Natural killer cell treated with Interleukin-12 subunit alpha and Interleukin-12 subunit beta and Interleukin-15 and Interleukin-18, amount 100 ng/mL, for 72 hours (primary cell): ENCODE measurements at places on chromosomes 13 and 19.

DNA sequence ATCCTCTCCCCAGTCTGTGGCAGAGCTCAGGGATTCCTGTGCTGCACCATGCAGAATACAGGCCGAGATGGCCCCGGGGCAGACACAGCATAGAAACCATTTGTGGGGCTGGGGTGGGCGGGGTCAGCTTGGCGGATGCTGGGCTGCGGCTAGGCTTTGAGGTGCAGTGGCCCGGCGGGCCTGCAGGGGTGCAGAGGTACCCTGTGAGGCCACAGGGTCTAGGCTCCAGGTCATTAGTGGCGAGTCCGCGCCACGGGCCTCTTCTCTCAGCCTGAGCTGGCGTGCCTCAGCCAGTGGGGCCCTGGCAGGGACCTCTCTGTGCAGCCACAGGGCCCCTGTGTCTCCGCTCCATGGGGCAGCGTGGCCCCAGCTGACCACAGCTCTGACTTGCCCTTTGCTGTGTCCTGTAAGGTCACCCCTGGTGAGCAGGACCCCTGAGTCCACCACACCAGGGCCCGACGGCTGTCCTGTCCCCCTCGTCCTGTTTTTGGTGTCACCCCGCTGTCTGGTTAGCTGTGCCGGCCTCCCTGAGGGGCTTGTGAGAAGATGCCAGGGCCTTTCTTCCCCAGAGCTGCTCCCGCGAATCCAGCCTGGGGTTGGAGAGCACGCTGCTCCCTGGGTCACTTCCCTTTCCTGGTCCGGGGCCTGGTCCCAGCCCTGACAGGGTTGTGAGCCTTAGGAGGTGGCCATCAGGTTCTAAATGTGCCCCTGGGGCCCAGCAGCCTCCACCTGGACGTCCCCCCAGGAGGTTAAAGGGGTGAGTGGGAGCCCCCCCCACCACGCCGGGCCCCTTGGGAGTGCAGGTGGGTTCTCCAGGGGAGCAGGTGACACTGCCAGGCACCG, 12.1 kb downstream of the KDM4B start:
- peak; percentile 44 for DNase-seq

GRCh38 chr19:49937750-49938381, 8.6 kb upstream of the NUP62 start:
- peak; percentile 84 for DNase-seq

DNA sequence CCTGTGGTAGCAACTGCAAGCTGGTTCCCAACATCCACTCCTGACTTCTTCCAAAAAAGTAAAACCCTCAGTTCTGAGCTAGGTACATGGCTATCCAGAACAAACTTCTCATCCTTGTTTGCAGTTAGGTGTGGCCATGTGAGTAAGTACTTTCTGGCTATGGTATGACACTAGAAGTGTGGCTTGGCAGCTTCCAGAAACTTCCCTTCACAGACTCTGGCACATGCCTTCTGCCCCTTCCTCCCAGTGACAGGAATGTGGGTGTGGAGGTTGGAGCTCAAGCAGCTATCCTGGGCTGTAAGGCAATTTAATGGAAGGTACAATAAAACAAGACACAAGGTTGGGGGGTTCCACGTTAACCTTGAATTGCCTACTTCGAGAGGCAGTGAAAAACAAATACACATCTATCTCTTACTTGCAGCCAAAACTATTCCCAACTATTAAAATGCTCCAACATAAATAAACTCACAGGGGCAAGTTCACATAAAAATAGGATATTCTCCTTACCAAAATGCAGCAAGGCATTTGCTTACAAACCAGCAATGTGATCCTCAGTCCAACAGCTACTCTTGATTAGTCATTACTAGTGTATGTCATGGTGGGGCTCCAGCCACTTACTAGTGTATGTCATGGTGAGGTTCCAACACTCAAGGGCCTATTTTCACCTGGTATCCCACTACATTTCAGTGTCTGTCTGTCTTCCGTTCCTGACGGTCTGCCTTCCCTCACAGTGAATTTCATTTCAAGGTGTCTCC, 3.1 kb downstream of the SMG9 start:
- no peak for DNase-seq

DNA sequence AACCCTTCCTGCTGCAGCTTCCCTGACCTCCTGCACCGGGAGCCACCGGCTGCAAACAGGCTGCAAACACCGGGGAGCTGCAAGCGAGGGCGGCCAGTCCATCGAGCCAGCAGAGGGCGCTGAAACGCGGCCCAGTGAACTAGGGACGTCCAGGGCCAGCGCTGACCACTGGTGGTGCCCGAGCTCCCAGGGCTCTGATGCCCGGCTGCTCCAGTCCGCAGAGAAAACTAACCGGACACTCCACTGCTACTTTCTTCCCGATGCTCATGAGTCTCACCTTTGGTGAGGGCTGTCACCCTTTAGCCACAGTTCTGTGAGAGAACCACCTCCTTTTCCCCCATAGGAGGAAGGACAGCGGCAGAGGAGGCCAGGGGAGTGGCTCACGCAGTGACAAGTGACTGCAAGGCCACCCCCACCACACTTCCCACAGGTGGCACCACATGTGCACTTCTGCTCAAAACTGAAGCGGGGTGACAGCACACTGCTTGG, 82.8 kb upstream of the MTIF3 start:
- peak; percentile 67 for DNase-seq

- no peak for DNase-seq
These were observed 30.7 kb downstream of the MIPEP start for GRCh38 chr13:23858546-23858945.

DNA sequence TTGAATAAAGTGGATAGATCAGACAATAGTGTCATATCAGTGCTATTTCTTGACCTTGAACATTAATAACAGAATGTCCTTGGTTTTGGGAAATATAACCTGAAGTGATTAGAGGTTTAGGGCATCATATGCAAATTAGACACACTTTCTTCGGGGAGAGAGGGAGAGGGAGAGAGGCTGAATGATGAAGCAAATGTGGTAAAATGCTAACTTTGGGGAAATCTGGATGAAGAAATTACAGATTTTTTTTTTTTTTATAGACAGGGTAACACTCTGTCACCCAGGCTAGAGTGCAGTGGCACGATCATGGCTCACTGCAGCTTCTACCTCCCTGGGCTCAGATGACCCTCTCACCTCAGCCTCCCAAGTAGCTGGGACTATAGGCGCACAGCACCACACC, 3.9 kb upstream of the NCR1 start:
- DNase-seq: no peak

DNA sequence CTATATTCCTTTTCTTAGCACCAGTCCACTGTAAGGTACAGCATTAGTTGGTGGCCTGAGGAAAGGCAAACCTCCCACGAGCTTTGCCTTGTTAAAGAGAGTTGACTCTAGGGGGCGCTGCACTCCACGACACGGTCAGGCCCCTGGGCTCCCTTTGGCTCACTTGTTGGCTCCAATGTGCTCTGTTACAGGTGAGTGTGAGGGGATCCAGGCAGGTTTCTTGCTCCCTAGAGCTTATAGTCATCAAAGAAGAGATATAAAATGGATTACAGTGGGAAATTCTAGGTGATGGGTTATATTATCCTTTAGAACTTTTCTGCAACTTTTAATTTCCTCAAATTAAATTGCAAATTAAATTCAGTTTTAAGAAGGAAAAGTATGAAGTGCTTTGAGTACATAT, 3.7 kb downstream of the WDR87 start:
- DNase-seq: peak; percentile 78

- DNase-seq: peak; percentile 81
These were observed 3.1 kb upstream of the TNFAIP8L1 start for GRCh38 chr19:4636151-4636717.

DNA sequence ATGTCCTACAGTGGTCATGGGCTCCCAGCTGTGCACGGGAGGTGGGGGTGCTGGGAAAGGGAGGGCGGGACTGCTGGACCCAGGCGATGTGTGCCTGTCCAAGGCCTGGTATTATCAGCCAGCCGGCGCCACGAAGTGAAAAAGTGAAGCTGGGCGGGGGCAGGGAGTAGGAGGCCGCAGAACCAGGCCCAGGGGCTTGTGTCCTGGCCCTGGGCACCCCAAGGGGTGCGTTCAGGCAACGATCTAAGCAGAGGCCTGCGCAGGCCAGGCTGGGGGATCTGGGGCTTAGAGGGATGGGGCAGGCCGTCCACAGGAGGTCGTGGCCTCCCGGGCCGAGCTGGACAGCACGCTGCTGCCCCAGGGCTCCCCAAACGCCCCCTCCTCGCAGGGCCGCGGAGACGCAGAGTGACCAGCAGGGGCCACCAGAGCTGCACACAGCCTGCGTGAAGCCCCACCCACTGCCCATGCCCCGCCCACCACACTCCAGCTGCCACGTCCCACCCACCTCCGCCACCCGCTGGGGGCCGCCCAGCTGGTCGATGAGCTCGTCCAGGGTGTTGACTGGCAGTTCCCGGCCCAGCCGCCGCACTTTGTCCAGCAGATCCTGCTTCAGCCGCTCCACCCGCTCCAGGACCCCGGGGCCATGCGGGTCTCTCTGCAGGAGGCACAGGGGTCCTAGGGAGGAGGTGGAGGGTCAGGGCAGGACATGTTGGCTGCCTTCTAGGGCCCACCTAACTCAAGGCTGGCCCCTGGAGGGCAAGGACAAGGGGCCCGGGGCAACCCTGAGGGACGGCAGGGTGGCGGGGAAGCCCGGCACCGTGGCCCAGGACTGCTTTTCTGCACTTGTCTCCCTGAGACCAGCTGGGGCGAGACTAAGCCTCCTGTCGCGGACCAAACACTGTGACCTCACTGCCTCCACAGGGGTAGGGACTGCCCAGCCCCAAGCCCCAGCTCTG, 9.5 kb downstream of the GPX4 start:
- peak; percentile 89 for DNase-seq

DNA sequence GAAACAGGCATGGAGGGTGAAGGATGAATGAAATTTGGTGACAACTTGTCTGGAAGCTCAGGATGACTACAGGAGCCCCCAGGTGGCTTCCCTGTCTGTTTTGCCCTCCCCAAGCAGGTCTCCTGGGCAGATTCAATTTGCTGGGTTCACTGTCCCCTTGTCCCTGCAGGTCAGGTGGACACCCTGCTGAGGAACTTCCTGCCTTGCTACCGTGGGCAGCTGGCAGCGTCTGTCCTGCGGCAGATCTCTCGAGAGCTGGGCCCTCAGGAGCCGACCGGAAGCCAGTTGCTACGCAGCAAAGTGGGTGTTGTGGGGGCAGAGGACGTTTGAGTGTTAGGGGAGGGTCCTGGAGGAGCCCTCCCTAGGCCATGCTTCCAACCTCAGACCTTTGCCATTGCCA, 19.1 kb downstream of the PGLS start:
- no peak for DNase-seq

GRCh38 chr13:50916701-50917184, 7.2 kb downstream of the RNASEH2B start:
- DNase-seq: no peak

GRCh38 chr13:26813980-26814348, 53.4 kb upstream of the GPR12 start:
- DNase-seq: no peak

DNA sequence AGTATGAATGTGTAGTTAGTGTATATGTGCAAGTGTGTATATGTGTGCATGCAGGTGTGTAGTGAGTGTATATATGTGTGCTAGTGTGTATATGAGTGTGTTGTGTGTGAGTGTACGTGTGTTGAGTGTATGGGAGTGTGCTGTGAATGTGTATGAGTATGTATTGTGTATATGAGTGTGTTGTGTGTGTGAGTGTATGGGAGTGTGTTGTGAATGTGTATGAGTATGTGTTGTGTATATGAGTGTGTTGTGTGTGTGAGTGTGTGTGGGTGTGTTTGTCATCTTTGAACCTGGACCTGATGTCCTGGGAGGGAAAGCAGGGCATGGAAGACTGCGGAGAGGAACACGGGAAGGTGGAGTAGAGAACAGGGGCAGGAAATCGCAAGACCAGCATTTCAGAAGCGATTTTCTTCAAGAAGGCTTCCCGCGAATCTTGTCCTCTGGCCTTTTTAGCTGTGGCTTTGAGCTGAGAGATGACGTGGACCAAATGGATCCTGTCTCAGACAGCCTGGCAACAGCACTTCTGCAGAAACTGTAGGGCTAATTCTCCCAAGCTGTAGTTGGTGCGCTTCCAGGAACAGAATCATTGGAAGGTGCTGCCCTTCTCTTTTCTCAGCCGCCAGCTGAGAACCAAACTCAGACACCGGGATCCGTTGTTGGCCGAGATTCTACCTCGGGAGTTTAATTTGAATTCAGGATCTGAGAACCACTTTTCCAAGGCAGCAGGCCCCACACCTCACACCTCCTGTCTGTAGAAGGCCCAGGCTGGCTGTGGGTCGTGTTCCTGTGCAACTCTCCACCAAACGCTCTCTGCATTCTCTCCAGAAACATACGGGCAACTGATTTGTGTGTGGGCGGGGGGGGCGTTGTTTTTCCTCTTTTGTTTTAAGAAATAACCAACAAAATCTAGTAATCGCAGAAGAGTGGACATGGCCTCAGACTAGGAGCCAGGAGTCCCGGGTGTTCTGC, 94.7 kb upstream of the RAP2A start:
- DNase-seq: no peak

- no peak for DNase-seq
These were observed 25.8 kb downstream of the LACC1 start for GRCh38 chr13:43905435-43906031.

DNA sequence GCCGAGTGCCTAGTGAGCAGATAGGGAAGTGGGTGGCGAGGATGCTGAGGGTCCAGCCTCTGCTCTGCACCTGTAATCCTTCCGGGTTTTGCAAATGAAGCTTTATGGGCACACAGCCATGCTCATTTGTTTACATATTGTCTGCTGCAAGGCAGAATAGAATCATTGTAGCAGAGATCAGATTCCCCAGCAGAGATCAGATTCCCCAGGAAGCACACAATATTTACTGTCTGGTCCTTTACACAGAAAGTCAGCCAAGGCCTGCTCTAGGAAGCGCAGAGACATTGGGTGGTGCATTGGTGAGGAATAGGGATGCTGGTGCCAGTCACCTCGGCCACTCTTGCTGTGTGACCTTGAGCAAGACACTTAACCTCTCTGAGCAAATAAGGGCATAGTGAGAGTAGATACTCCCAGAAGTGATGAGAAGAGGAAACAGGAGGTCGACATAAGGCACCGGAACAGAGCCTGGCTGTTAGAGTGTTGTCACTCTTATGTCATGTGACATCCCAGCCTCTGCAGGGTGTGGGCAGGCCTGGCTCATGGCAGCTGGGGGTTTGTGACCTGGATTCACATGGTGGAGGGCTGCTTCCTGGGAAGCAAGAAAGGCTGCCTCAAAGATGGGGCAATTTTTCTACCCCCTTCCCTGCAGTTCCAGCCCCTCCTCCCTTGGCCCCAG, 25.6 kb downstream of the CARM1 start:
- no peak for DNase-seq

GRCh38 chr13:73849292-73849691, 284.9 kb downstream of the KLF12 start:
- DNase-seq: no peak
